GM12878 (cell line): ENCODE measurements at places on chromosomes 12 and 14. TPM values are rescaled to one million over a fixed set of nuclear protein-coding genes. Genes with fewer than 3 reads are reported as not detected.

Gene ZBTB42
- total RNA-seq = 1.2 and 1.3 TPM in 2 replicates

DNA sequence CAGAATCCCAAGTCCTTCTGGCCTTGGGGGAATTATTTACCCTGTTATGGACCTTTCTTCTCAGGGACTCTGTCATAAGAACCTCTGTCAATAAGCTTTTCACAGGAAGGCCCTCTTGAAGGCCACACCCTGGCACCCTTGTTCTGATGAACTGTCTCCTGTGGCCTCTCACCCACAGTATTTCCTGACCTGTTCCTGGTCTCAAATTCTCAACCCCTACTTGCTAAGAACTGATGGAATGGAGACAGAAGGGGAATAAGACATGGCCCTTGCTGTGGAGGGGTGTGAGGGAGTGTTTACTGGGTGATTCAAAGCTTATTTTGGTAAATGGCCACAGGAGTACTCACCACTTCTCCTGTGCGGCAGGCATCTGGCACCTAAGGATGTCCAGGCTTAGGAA is 1082.9 kb downstream of the BCL11B start:
- H3K27me3 ChIP-seq = no peaks in the 10 kb centered on the region
- no peak for DNase-seq
- no peaks in the 10 kb centered on the region for H3K36me3 ChIP-seq
- H3K4me3 ChIP-seq = no peak overlapping the region
- no peak overlapping the region for H3K27ac ChIP-seq
- H3K4me1 ChIP-seq = no peaks in the 10 kb centered on the region

DNA sequence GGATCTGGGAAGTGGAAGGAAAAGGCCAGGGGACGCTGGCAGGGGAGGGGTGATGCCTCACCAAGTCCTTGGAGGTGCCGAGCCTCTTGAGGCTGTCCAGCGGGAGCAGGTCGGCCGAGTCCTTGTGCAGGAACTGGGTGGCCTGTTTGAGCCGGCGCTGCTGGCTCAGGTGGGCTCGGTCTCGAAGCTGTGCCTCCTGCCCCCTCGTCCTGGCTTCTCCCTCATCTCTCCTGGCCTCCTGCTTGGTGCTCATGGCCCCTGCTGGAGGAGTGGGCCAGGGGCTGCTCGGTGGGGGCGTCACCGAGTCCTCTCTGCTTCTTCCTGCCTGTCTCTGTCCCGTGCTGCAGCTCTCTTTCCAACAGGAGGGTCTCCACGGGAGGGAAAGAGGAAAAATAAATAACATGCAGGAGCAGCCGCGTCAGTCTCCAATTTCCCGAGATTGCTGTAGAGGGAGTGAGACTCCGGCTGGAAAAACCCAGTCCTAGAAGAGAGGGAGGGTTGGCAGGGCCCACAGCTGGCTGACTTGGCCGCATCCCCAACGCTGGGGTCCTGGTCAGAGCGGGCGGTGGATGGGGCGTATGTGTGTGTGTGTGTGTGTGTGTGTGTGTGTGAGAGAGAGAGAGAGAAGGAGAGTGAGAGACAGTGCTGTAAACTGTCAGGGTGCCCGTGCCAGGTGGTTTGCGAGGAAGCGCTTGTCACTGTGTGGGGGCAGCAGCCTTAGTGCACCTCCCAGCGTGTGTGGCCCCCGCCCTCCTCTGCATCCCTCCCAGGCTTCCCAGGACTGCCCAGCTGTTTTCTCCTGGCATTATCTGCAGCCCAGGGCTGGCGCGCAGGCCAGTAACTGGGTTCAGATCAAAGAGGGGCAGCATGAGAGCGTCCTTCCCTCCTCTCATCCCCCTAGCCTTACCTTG is at the start of gene NRIP2:
Gene NRIP2 (minus strand): TSS at position 455 of the 911 bp plus-strand sequence. CDS start 52 bp downstream, at position 403.
- H3K27ac ChIP-seq = no peak within 1 kb of the TSS
- DNase-seq = no peak
- no peaks in the 10 kb centered on the region for H3K27me3 ChIP-seq
- H3K36me3 ChIP-seq = no peaks in the 10 kb centered on the region; the same call in 1 of the 2 replicates
- H3K4me1 ChIP-seq = no peaks in the 10 kb centered on the region

DNA sequence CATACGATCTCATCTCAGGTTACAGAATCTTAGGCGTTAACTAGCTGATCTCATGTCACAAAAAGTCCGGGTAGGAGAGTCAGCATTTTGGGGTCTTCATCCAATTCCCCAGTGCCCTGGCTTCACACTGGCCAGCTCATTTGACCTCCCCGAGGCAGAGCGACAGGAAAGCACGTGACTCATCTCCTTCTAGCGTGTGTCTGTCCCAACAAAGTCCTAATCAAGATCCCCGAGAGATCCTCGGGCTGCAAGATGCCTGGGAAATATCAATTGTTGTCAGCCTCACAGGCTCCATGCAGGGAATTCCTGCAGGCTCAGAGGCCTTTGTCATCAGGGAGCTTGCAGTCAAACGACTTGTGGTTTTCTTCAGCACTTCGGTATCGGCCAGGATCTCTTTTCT is 57.5 kb downstream of the ZNF664 start:
- no peak overlapping the region for H3K4me3 ChIP-seq
- DNase-seq = no peak
- H3K27ac ChIP-seq = no peak overlapping the region
- no peaks in the 10 kb centered on the region for H3K27me3 ChIP-seq
- no peaks in the 10 kb centered on the region for H3K4me1 ChIP-seq
- H3K36me3 ChIP-seq = no peaks in the 10 kb centered on the region

Gene IQSEC3
- total RNA-seq = not detected in 2 replicates

- no peak overlapping the region for H3K4me3 ChIP-seq
- no peaks in the 10 kb centered on the region for H3K4me1 ChIP-seq
- H3K27ac ChIP-seq = no peak overlapping the region
Observed at GRCh38 chr12:119068129-119068856, 87.0 kb downstream of the SRRM4 start.

GRCh38 chr12:104641862-104642261 is 185.1 kb downstream of the CHST11 start:
- peaks cover 9% of the 10 kb centered on the region for H3K36me3 ChIP-seq
- peaks cover 43% of the 10 kb centered on the region for H3K4me1 ChIP-seq
- H3K4me3 ChIP-seq = no peak overlapping the region
- peak overlapping the region; percentile 78 for H3K27ac ChIP-seq
- peak; percentile 79 for DNase-seq

Gene ANO4
- not detected in 2 replicates for total RNA-seq

GRCh38 chr14:50736932-50737419 is 68.9 kb upstream of the SAV1 start:
- peak overlapping the region; percentile 62 for H3K27ac ChIP-seq
- H3K4me1 ChIP-seq = peaks cover 35% of the 10 kb centered on the region
- no peaks in the 10 kb centered on the region for H3K27me3 ChIP-seq
- H3K36me3 ChIP-seq = peaks cover 3% of the 10 kb centered on the region

DNA sequence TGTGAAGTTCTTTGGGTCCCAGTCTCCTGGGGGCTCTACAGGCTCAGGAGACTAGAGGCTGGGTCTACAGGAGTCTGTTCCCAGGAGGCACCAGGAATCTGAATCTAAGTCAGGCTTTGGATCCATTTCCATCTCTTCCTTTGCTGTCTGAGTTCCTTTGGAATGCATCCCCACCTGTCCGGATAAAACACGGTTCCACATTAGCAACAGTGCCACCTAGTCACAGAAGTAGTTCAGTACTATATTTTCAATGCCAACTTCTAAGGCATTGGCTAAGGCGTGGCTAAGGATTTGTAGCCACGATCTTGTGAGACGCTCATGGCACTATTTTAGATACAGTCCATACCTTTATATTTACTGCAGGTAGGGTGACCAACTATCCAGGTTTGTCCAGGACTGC is 15.1 kb downstream of the ZC2HC1C start:
- no peaks in the 10 kb centered on the region for H3K4me1 ChIP-seq
- no peak overlapping the region for H3K4me3 ChIP-seq
- no peak for DNase-seq
- no peak overlapping the region for H3K27ac ChIP-seq
- no peaks in the 10 kb centered on the region for H3K27me3 ChIP-seq
- peaks cover 34% of the 10 kb centered on the region for H3K36me3 ChIP-seq

DNA sequence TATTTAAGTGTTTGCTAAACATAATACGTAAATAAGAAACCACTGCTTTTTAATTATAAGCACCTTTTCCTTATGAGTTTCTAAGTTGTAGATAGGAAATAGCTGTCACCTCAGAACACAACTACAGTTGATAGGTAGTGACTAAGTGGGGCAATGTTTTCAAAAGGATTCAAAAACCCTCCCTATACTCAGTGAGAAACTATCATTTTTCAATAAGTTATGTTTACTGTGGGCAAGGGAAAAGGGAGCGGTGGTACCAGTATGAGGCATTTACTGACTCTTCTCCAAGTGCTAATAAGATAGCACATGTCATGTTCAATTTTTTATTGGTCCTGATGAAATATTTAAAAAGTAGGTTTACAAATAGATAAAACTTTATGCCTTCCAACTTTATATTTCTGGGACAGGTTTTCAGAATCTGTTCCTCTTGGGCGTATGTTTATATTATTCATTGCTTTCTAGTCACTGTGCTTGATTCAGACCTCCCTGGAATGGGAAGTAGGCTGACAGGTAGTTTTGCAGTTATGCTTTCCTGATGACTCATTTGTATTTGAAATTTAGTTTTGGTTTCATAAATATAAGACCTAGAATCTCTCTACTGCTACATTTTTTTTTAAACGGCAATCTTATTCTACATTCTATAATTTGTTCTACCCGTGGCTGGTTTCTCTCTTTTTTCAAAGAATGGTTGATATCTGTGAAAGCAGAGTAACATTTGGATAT is 153.1 kb downstream of the TMEM117 start:
- H3K4me1 ChIP-seq = peaks cover 8% of the 10 kb centered on the region; the same call in 1 of the 2 replicates
- no peak overlapping the region for H3K27ac ChIP-seq
- no peaks in the 10 kb centered on the region for H3K36me3 ChIP-seq
- H3K27me3 ChIP-seq = no peaks in the 10 kb centered on the region

DNA sequence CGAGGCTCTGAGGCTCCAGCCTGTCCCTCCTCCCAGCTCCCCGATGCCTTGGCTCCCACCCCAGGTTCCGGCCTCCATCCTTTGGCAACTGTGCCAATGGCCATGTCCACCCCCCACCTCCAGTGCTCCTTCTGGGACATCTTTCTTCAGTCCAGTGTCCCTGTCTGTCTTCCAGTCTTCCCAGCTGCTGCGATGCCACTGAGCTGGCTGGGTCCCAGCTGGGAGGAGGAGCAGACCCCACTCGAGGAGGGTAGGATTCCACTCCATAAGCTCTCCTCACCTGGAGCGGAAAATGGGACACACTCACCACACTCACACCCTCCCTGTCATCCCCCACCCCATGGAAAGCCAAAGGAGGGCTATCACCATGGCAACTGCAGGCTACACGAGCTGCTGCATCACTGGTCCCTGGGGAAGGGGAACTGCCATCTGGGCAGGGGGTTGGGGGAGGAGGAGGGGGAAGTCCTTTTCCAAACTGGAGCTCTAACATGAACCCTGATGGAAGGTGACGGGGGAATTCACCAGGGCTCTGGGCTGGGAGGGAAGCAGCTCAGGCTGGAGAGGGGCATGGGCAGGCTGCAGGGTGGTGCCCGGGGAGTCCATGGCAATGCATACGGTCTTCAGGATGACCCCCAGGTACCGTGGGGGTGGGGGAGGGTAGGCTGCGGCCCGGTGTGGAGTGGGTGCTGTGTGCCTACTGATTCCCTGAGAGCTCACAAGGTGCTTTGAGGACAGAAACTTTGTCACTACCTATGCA is 94.3 kb downstream of the LRRC74A start:
- H3K4me1 ChIP-seq = peaks cover 5% of the 10 kb centered on the region
- DNase-seq = no peak
- no peaks in the 10 kb centered on the region for H3K27me3 ChIP-seq
- H3K4me3 ChIP-seq = no peak overlapping the region
- H3K27ac ChIP-seq = no peak overlapping the region

GRCh38 chr12:118982302-118982701 is 961 bp downstream of the SRRM4 start:
- DNase-seq = no peak
- no peak overlapping the region for H3K27ac ChIP-seq
- H3K4me3 ChIP-seq = no peak overlapping the region
- no peaks in the 10 kb centered on the region for H3K4me1 ChIP-seq
- no peaks in the 10 kb centered on the region for H3K36me3 ChIP-seq

GRCh38 chr12:122062832-122063693 is 15.5 kb upstream of the MLXIP start:
- DNase-seq = no peak
- peaks cover 8% of the 10 kb centered on the region for H3K4me1 ChIP-seq
- H3K27me3 ChIP-seq = no peaks in the 10 kb centered on the region
- peaks cover 2% of the 10 kb centered on the region; the same call in 1 of the 2 replicates for H3K36me3 ChIP-seq
- no peak overlapping the region for H3K27ac ChIP-seq

DNA sequence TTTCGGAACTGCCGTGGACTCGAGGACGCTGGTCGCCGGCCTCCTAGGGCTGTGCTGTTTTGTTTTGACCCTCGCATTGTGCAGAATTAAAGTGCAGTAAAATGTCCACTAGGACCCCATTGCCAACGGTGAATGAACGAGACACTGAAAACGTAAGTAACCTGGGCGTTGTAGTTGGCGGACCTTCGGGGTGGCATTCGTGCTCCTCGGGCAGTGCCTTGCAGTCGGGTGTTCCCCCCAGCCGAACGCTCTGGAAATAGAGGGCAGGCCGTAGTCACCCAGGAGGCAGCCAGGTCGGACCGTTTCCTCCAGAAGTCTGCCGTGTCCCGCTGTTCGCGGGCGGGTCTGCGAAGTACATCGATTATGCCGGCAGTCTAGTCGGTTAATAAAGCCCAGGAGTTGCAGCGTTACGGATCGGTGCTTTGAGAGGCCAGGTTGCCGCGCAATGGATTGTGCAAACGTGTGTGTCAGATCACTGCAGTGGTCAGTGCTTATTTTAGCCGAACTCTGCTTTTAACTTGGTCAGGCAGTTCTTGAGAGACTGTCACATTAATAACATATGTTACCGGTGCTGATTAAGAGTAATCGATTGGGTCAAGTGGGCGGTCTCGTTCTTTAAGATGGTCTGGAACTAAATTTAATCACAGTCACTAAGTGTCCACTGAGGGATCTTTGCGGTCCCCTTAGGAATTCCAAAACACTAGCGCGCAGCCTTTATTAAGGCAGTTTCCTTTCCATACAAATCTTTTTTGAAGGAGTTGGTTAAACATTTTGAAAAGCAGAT is 906 bp downstream of the MARK3 start:
- H3K27me3 ChIP-seq = no peaks in the 10 kb centered on the region
- DNase-seq = no peak
- H3K4me3 ChIP-seq = peak overlapping the region; percentile 91
- peak overlapping the region; percentile 86 for H3K27ac ChIP-seq
- H3K36me3 ChIP-seq = no peaks in the 10 kb centered on the region
- H3K4me1 ChIP-seq = peaks cover 13% of the 10 kb centered on the region

GRCh38 chr12:121968876-121969275 is 50.5 kb downstream of the CFAP251 start:
- no peak for DNase-seq
- H3K27me3 ChIP-seq = no peaks in the 10 kb centered on the region
- H3K4me1 ChIP-seq = peaks cover 4% of the 10 kb centered on the region

- no peaks in the 10 kb centered on the region for H3K27me3 ChIP-seq
- H3K4me1 ChIP-seq = no peaks in the 10 kb centered on the region
- H3K4me3 ChIP-seq = no peak overlapping the region
- DNase-seq = no peak
- H3K36me3 ChIP-seq = no peaks in the 10 kb centered on the region
- H3K27ac ChIP-seq = no peak overlapping the region
Observed at GRCh38 chr12:77387214-77387613, 321.8 kb upstream of the E2F7 start.

Gene TDRD9
- total RNA-seq = not detected in 2 replicates

Gene CIROP
- not detected in 2 replicates for total RNA-seq
